CD8-positive, alpha-beta T cell (primary cell): ENCODE measurements at places on chromosomes 2 and 18. TPM values are rescaled to one million over a fixed set of nuclear protein-coding genes. Genes with fewer than 3 reads are reported as not detected.

TMX3 gene
- total RNA-seq, result 28.3 TPM

IL18RAP gene
- total RNA-seq, result 10.8 TPM

PTPN4 gene
- total RNA-seq, result 104 TPM

C2orf92 gene
- 7.1 TPM for total RNA-seq

TBC1D8 gene
- total RNA-seq, result 1.1 TPM

MAB21L4 gene
- total RNA-seq, result not detected

GALR1 gene
- not detected for total RNA-seq

C2orf78 gene
- not detected for total RNA-seq

TSPYL6 gene
- total RNA-seq, result not detected

HNMT gene
- total RNA-seq, result not detected

CRYGC gene
- total RNA-seq, result not detected

TLX2 gene
- not detected for total RNA-seq

MZT2A gene
- 54.7 TPM for total RNA-seq

UGT1A8 gene
- total RNA-seq, result not detected

ZNF385B gene
- not detected for total RNA-seq

CFAP53 gene
- total RNA-seq, result 0.36 TPM

RSAD2 gene
- 1.8 TPM for total RNA-seq

SCYGR4 gene
- not detected for total RNA-seq

TRIM54 gene
- not detected for total RNA-seq

ELOA2 gene
- not detected for total RNA-seq

ASPRV1 gene
- total RNA-seq, result 0.73 TPM

FER1L5 gene
- not detected for total RNA-seq

CCDC85A gene
- total RNA-seq, result not detected

DNAJC5G gene
- not detected for total RNA-seq

CRIM1 gene
- 5.3 TPM for total RNA-seq

PLCD4 gene
- 0.67 TPM for total RNA-seq

UGT1A5 gene
- total RNA-seq, result not detected

ABHD3 gene
- 28.9 TPM for total RNA-seq

EFHD1 gene
- total RNA-seq, result 1.1 TPM

STEAP3 gene
- total RNA-seq, result not detected

SKOR2 gene
- total RNA-seq, result not detected

DIPK1C gene
- total RNA-seq, result not detected

SPRED2 gene
- total RNA-seq, result 2.5 TPM

GPD2 gene
- total RNA-seq, result 4.7 TPM

COLEC12 gene
- not detected for total RNA-seq

NHEJ1 gene
- 7.2 TPM for total RNA-seq

SMAD4 gene
- 80.4 TPM for total RNA-seq

PTPRN gene
- 0.39 TPM for total RNA-seq

LOXL3 gene
- not detected for total RNA-seq

EVA1A gene
- not detected for total RNA-seq

CAPN14 gene
- 0.08 TPM for total RNA-seq

TEX261 gene
- 23.1 TPM for total RNA-seq

EPB41L3 gene
- 0.83 TPM for total RNA-seq

WDR33 gene
- total RNA-seq, result 61.0 TPM
